Endodermal cell (in vitro differentiated cells): ENCODE measurements at places on chromosomes 2 and 18. TPM values are rescaled to one million over a fixed set of nuclear protein-coding genes. Genes with fewer than 3 reads are reported as not detected.
A peak's percentile ranks its signal among the peaks of the same experiment; 100 is the strongest.

- no peak overlapping the region for H3K27ac ChIP-seq
- no peaks in the 10 kb centered on the region for H3K27me3 ChIP-seq
- no peak for DNase-seq
- H3K4me3 ChIP-seq, result no peak overlapping the region
- H3K36me3 ChIP-seq, result no peaks in the 10 kb centered on the region
These were observed 84.9 kb upstream of the PMAIP1 start for GRCh38 chr18:59814891-59815290.

DNA sequence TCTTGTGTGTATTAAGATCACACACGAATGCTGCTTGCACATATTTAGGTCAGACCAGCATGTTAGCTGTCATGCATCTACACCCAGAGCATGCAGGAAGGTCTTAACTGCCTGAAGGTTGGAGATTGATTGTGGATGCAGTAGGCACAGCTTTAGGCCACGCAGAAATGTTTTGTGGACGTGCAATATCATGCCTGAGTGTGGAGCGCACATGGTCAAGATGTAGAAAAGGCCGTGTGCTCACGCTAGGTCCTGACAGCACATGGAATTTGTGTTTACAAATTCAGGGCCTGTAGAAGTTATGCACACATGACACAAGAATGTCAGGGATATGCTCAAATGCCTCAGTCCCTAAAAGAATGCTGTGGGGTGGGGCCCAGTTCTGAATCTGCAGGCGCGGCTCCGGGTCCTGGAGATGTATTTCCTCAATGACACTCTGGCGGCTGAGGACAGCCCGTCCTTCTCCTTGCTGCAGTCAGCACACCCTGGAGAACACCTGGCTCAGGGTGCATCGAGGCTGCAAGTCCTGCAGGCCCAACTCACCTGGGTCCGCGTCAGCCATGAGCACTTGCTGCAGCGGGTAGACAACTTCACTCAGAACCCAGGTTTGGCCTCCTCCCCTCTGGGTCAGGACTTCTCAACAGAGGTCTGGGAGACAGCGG lies 27.9 kb downstream of the MARCO start:
- H3K4me3 ChIP-seq, result no peak overlapping the region
- peaks cover 16% of the 10 kb centered on the region for H3K4me1 ChIP-seq
- H3K27ac ChIP-seq, result no peak overlapping the region
- H3K36me3 ChIP-seq, result no peaks in the 10 kb centered on the region
- no peak for DNase-seq
- peaks cover 37% of the 10 kb centered on the region for H3K27me3 ChIP-seq

Gene DOK1
- 10.2 to 15.9 TPM (median 15.1 TPM) in 3 replicates for total RNA-seq

Gene RUFY4
- total RNA-seq, result not detected in 3 replicates

DNA sequence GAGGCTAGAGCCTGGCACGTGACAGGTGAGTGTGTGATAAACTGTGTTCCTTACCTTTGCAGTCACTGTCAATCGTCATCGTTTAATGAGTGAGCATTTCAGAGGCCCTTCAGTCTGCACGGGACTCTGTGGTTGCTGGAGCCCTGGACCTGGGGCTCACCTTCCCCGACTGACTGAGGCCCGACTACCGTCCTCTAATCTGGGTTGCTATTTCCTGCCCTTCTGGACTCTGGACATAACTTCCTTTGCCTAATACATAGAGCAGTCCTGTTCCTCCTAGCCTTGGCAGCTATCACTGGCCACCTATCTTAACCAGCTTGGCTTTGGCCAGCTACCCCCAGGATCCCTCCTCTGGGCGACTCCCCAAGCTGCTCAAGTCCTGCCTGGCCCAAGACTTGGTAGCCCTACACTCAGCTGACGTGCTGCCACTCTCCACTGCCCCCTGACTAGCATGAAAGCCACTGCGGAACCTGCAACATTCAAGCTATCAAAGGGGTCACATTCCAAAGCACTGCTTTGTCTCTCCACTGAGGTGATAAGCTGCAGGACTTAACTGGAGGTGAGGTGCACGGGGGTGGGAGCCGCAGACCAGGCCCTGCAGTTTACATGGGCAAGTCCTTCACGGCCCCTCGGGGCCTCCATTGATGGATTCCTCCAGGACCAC lies 11.1 kb upstream of the RAB17 start:
- H3K27me3 ChIP-seq, result no peaks in the 10 kb centered on the region
- DNase-seq, result peak; percentile 93
- peak overlapping the region; percentile 57 for H3K4me3 ChIP-seq
- peaks cover 36% of the 10 kb centered on the region for H3K36me3 ChIP-seq

DNA sequence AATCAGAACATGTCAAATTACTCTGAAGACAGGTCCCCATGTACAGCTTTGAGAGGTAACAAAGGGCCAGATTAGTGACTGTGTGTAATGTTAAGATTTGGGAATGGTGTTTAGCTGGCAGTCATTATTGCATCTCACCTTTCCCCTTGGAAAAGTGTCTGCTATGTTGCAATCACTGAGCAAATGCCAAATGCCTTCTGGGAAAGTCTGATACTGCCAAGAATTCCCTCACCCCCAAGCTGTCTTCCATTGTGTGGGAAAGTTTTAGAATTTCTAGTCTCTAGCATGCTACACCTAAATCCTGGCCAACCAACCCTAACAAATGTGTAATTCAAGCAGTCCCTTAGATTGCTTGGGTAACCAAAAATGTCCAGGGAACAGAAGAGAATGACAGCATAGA lies 13.6 kb upstream of the PELI1 start:
- no peak overlapping the region for H3K27ac ChIP-seq
- no peak for DNase-seq
- H3K4me1 ChIP-seq, result peaks cover 7% of the 10 kb centered on the region
- no peaks in the 10 kb centered on the region for H3K36me3 ChIP-seq

Gene NPPC
- 0.72 and 0.84 TPM in 2 replicates for total RNA-seq

Gene CXCR1
- not detected in 2 replicates for total RNA-seq

GRCh38 chr18:36130039-36130831 lies 536 bp downstream of the ELP2 start:
- DNase-seq, result no peak
- H3K27ac ChIP-seq, result no peak overlapping the region
- peaks cover 23% of the 10 kb centered on the region for H3K36me3 ChIP-seq

Gene G6PC2
- not detected in 2 replicates for total RNA-seq

Gene ONECUT2
- total RNA-seq, result 1.9 and 2.5 TPM in 2 replicates

Gene CD8B2
- not detected in 2 replicates for total RNA-seq

DNA sequence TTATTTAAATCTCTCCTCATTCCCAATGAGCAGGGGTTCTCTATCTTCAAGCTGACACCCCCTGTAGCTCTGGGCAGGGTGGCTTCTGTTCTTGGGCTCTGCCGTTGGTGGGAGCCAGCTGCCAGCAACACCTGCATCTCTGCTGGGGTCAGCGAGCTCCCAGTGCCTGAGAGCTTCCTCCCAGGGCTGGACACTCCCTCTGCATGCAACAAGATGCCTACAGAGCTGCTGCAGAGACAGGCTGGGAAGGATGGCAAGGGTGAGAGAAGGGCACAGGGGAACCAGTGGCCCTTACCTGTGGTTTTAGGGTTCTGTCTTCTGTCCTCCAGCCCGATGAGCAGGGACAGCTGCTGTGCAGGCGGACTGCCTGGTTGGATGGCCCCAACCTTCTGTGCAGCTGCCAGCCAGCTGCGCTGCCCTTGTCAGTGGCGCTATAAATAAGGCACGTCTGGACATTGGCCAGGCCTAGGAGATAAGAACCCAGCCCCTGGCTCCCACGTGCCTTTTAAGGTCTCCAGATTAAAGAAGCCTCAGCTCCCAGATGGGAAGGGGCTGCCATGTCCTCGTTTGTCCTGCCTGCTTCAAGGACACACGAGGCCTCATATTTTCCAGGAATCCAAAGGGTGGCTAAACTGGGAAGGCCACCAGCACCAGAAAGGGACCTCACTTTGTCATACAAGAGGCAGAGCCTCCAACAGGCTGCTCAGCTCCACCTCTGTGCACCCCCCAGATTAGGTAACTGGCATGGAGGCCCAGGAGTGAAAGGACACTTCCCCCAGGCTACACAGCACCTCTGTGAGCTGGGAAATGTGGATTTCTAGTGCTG lies 39.5 kb upstream of the FHL2 start:
- no peak overlapping the region for H3K27ac ChIP-seq
- H3K36me3 ChIP-seq, result no peaks in the 10 kb centered on the region
- no peaks in the 10 kb centered on the region for H3K4me1 ChIP-seq
- H3K4me3 ChIP-seq, result no peak overlapping the region
- no peak for DNase-seq

DNA sequence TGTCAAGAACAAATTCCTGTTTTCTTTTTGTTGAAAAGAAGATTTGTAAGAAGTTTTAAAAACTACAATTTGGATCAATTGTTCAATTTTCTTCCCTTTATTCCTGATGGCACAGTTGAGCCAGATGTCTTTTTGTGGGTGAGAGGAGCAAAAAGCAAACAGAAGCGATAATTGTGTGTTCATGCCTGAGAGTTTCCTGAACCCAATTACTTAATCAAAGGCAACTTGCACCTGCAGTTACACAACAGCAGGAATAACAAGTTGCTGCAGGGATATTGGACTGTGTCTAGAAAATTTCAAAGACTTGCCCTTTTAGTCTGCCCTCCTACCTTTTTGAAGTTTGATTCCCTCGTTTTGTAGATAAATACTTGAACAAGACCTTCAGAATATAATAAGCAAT lies 383.6 kb downstream of the DSEL start:
- H3K27ac ChIP-seq, result no peak overlapping the region
- H3K4me3 ChIP-seq, result no peak overlapping the region
- DNase-seq, result no peak
- H3K27me3 ChIP-seq, result no peaks in the 10 kb centered on the region
- no peaks in the 10 kb centered on the region for H3K4me1 ChIP-seq
